ENCODE measurements at places on chromosomes 5 and 9.

- DNase-seq, result no peak
Measured at GRCh38 chr9:134031783-134032182, 6.5 kb downstream of the BRD3OS start.

DNA sequence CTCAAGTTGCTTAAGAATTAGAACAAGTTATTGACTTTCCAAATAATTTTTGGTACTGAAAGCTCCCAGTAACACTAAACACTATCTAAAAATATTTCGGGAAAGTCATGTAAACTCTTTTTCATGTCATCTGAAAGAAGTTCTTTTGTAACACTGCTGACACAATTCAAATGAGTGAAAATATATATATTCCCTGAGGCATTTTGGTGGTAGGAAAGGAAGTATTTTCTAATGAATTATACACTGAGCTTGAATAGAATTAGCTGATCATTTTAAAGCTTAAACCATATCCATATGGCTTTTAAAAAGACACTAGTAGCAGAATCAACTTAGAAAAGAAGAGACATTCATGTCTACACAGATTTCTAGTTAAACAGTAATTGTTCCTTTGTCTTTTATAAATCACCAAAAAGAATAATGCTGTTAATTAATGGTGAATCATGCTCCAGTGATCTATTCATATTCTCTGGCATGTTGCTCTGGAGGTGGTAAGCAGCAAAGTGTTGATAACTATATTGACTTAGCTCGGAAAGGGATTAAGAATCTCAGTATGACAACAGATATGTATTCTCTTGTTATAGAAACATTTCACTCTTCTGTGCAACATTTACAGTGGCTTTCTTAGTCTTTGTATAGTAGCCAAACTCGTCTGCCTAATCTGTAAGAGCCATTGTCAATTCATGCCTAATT, 27.4 kb upstream of the RFX3 start:
- DNase-seq, result no peak

DNA sequence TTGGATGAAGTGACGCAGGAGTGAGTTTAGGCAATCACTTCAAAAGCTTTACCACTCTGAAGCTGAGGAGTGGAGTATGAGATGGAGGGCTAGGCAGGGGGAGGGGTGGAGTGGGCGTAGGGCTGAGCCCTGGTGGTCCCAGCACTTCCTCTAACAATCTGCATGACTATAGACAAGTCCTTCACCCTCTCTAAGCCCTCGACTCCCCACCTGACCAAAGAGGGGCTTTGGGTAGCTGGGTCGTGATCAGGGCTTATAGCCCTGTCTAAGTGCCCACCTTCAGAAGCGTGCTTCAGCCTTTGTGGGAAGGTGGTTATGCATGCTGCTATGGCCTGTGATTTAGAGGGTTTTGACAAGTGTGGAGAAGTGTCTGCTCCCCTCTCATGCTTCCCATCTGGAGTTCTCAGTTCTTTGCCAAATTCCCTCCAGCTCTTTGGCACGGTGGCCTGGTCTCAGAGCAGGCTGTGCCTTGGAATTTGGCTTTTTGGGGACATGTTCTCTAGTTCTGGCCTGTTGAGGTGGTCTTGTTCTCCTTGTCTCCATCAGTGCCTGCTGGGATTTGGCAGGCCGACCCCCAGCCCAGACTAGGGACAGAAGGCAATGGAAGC, 53.0 kb downstream of the ACTBL2 start:
- peak; percentile 53 for DNase-seq

DNA sequence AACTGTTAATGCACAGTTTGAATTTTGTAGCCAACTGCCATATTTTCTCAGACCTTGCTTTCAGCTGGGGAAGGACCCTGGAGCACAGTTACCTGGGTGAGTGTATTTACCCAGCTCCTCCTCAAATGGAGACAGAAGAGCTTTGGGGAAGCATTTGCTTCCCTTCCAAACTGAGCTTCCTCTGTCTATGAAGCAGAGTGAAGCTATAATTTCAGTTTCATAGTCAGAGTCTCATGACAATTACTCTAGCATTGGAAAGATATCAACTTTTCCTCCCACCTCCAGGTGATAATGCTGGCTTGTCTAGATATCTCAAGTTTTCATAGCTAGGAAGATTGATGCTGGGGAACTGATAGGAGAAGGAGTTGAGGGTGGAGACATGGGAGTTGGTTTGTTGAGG, 406.4 kb upstream of the CLINT1 start:
- no peak for DNase-seq

DNA sequence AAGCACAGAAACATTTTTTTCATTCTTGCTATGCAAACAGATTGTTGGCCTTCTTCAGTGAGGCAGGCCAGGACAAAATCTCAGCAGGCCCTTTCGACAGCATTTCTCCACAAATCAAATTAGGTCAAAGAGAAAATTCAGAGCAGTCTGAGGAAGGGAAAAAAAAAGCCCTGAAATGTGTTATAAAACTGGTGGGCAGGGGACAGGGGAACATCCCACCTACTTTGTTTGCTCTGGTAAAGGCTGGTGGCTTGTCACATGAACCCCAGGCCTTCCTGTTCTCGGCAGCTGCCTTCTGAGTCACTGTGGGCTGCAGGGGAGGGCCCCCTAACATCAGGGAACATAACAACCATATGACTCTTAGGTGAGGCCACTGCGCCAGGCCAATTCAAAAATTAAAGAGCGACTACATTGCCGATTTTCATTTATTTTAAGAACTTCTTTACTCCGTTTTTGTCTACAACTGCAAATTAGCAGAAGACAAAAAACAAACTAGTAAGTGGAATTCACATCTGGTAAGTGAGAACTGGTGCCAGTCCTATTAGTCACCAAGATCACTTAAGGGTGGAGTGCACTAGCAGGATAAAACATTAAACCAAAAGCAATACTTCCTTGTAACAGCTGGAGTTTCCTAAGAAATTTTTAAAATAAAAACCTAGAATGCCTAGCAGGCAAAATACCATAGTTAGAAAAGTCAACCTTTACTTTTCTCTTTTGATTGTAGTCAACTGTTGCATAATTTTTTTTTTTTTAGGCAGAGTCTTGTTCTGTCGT, 46.2 kb upstream of the DENND4C start:
- DNase-seq, result peak; percentile 74

DNA sequence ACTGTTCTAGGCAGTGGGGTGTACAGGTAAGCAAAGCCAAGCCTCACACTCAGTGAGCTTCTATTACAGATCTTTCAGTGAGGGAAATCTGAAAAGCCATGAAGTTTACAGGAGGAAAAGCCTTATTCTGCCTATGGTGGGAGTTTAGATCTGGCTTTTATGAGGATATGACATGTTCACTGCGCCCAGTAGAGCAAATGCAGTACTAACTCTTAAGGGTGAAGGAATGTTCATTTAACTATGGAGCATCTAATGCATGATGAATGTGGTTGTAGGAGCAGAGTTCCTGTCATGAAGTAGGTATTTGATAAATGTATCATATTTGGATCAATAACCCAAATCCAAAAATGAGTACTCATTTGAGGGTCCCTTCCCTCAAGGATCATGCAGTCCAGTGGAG, 230.2 kb upstream of the PAPPA start:
- DNase-seq, result no peak

DNA sequence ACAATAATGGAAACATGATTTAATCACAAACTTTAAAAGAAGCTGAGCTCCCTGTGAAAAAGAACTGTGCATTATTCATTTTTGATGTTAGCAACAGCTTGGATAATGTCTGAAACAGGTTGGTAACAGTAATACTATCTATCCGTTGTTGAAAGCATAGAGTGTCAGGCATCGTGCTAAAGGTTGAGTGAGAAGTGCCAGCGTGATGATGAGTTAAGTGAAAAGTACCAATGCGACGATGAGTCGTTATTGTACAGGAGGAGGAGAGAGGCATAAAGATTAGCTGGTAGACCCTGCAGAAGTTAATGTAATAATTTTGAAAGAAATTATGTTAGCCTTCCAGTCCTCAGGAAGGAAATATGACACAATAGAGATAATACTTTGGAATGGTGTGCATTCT, 593.6 kb downstream of the MAT2B start:
- no peak for DNase-seq

DNA sequence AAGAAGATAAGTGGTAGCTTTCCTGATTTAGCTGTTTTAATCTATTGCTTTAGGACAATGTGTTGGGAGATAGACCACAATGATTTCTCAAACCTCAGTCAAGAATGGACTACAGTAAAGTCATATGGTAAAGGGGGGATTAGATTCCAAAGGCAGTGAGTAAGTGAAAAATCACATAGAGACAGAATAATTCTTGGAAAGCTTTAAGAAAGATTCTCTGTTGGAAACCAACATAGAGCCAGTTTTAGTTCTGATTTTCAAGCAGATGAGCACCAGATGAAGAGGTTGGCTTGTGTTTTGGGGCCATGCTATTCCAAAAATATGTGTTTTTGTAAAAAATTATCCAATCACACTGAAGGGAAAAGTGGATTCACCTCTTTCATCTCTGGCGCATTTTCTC, 256.8 kb upstream of the RPS23 start:
- DNase-seq, result no peak

DNA sequence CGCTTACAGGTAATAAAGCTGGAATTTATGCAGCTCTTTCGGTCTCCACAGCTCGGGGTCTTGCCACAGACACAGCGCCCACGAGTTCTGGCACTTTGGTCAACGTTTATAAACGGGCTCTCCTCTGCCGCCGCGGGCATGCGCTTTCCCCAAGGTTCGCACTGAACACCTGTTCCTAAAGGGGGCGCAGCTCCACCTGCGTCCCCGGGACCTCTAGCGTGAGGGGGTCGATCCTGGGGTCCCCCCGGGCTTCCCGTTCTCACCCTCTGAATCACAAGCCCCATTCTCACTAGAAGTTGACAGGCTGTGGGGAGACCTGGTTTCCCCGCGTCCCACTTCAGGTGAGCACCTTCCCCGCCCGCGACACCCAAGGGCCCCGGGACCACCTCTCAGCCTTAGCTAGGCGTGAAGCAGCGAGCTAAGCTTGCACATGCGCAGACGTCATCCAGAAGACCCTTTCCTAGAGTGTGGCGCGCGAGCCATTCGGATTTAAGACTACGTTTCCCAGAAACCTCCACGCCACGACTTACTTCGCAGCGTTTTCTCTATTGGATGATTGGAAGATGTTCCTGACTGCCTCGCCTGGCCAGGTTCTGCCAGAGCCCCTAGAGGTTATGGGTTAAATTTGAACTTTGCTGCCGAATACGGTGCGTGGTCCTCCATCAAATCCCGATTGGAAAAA, 21.3 kb upstream of the ZNF782 start:
- no peak for DNase-seq

DNA sequence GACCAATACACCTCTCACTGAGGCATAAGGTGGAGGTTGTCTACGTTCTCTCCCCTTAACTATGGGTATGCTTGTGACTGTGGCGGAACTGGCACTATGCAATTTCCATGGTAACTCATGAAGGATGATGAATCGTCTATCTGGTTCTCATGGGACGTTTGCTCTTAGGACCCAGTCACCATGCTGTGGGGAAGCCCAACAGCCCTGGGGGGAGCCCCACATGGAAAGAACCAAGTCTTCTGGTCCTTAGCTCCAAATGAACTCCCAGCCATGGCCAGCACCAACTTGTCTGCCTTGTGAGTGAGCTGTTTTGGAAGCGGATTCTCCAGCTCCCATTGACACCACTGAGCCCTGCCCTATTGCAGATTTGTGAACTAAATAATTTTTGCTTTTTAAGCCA, 188.7 kb upstream of the S1PR3 start:
- DNase-seq, result no peak

- DNase-seq, result no peak
Measured at GRCh38 chr9:8769153-8769552, 969.6 kb upstream of the DMAC1 start.

DNA sequence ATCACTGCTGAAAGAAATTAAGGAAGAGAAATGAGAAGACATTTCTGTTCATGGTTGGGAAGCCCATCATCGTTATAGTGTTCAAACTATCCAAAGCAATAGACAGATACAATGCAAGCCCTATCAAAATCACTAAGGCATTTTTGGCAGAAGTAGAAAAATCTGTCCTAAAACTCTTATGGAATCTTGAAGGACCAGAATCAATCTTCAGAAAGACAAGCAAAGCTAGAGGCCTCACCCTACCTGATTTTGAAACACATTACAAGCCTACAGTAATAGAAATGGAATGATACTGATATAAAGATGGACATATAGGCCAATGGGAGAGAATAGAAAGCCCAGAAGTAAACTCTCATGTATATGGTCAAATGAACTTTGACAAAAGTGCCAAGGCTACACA, 4.9 kb upstream of the IFNA21 start:
- DNase-seq, result no peak

GRCh38 chr5:51651889-51652288, 268.6 kb downstream of the ISL1 start:
- DNase-seq, result no peak

GRCh38 chr5:169142264-169142970, 158.5 kb downstream of the SLIT3 start:
- peak; percentile 46 for DNase-seq

GRCh38 chr5:140588311-140589070, 23.9 kb downstream of the SLC35A4 start:
- DNase-seq, result no peak

DNA sequence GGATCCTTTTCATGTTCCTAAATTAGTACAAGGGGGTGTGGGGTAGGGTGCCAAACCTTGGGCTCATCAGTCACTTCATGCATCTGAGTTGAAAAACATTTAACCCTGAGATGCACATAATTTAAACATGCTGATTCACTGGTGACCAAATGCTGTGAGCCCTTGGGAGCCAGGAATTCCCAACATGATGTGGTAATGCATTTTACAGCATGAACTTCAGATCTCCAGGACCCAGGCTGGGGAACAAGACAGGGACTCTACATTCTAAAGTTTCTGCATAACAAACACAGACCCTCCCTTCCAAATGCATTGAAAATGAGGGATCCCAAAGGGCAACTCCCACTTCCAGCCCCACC, 322.2 kb downstream of the NDUFS4 start:
- DNase-seq, result peak; percentile 28

GRCh38 chr9:37668116-37668601, 17.4 kb downstream of the FRMPD1 start:
- no peak for DNase-seq

- DNase-seq, result no peak
Measured at GRCh38 chr5:63959177-63959982, 2.9 kb downstream of the HTR1A start.

DNA sequence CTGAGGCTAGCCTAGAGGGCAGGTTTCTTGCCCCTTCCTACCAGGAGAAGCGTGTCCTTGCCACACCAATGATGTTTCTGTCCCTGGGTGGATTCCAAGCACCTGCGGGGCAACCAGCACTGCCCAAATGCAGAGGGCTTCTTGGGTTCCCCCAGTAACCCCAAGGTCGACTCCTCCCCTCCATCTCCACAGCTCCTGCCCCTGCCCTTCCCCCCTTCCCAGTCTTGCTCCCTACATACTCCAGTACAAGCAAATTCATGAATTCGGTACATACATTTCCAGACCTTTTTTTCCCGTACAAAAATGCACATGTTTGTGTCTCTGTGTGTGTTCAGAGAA, 12.8 kb upstream of the JADE2 start:
- DNase-seq, result no peak

DNA sequence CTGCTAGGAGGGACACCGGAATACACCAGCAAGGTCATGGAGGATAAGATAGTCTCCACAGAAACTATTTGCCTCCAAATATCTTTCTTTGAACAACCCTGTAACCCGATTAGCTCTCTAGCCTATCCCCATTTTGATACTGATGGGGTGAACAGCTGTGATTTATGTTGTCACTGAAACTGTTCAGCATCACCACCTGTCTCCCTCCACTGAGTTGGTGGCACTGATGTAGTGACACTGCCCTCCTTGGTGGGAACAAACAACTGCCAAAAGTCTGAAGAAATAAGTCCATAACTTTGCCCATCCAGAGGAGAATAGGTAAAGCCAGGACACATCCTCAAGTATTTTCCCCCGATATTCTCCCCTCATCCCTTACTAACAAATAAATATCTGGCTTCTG, 24.3 kb upstream of the KCNV2 start:
- DNase-seq, result no peak

GRCh38 chr5:98461485-98461884, 312.0 kb upstream of the RGMB start:
- no peak for DNase-seq
